ENCODE measurements at places on chromosomes 13 and 19. TPM values are rescaled to one million over a fixed set of nuclear protein-coding genes. Genes with fewer than 3 reads are reported as not detected.

The SYDE1 gene
- 32.3 TPM for total RNA-seq

GRCh38 chr19:44588771-44589112, 24.6 kb upstream of the IGSF23 start:
- DNase-seq = no peak

DNA sequence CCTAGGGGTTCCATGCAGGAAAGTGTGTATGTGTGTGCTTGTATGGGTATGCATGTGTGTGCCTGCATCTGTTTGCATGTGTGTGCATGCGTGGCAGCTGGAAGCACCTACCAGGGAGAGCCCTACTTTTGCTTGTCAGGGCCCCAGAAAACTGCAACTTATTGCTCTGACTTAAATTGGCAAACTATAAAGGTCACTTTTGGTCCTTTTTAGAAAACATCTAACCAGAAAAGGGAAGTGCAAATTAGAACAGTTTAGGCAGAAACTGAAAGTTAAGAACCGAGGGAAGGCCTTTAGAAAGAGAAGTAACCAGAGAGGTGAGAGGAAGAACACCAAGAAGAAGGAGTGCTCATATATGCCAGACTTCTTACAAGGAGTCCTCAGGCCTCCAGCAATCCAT, 32.5 kb downstream of the DLEU7 start:
- no peak for DNase-seq

DNA sequence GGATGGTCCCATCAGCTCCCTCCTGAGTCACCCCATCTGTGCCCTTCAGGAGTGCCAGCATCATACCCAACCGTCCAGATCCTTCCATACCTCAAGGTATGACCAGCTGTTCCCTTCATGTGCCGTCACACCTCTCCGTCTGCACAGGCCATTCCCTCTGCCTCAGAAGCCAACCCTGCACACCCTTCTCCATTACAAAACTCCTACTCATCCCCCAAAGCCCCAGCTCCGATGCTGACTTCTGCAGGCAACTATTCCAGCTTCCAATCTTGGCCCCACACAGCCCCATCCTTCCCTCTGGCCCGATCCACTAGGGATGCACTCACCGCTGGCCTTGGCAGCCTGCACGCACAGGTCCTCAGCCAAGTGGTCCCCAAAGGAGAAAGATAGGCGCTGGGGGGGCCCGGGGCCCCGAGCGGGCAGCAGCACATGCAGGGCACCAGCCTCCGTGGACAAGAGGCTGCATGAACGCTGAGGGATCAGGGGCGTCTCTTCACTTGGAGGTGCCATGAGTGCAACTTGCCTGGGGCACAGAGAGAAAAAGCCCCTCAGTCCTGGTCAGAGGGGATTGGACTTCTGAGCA, 3.8 kb downstream of the JAK3 start:
- no peak for DNase-seq

DNA sequence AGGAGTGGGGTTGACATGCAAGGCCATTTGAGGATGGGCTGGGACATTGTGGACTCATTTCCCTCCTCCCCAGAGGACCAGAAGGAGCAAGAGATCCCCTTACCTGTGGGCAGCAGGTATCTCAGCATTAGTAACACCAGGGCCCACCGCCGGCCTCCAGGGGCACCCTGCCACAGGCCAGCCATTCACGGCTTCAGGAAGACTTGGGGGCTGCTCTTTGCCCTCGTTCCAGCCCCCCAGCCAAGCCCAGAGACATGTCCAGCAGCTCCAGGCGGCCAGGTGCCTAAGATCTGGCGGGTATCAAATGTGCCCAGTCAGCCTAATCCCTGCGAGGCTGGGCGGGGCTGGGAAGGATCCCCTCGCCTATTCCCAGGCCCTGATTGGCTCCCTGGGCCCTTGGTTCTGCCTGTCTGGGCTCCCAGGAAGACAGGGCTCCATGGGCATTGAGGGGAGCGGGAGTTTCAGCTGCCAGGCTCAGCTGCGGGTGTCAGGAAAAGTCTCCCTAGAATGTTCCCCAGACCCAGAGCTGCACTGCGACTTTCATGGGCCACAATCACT, 21.3 kb upstream of the OR1M1 start:
- DNase-seq = no peak
